ENCODE measurements at places on chromosomes 13 and 19.

DNA sequence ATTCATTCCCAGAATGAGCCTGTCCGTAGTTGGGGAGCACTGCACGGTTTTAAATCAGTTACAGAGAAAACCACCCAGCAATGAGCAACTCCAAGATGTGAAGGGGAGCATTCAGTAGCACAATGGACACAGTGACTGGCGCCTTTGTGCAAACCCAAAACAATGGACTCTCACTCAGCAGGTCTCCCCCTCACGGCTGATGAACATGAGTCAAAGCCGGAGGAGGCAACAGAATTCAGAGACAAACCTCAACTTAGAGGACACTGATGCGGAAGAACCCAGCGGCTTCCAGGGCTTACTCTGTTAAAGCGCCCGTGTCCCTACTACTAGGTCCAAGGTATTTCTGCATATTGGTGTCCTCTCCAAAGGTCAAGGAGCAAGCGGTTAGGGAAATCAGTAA is 17.7 kb downstream of the PLEKHF1 start:
- DNase-seq = no peak

- no peak for DNase-seq
These were observed 233.4 kb downstream of the KCNRG start for GRCh38 chr13:50248516-50249143.

GRCh38 chr13:40639221-40639681 is 27.2 kb downstream of the FOXO1 start:
- no peak for DNase-seq

- DNase-seq = no peak
These were observed 109.2 kb downstream of the ESD start for GRCh38 chr13:46687810-46688209.

- DNase-seq = no peak
These were observed 23.0 kb upstream of the TFDP1 start for GRCh38 chr13:113561417-113562084.

All from stimulated activated CD8-positive, alpha-beta memory T cell treated with anti-CD3 and anti-CD28 coated beads, Interleukin-15, amount 100 ng/mL, for 24 hours (primary cell).